ENCODE measurements at places on chromosomes 7 and 10. TPM values are rescaled to one million over a fixed set of nuclear protein-coding genes. Genes with fewer than 3 reads are reported as not detected.

DNA sequence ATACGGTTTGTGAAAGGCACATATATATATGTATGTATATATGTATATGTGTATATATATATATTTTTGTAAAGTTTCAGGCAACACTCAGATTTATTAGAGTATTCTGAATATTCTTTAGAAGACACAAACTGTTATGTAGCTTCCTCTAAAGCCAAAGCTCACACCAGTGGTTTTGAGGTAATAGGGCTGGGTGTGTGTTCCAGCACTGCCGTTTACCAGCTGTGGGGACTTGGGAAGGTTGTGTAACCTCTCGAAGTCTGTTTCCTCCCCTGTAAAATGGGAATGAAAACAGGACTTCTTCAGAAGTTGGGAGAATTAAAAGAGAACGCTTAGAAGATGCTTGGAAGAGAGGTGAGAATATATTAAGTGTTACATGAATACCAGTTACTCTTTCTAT is 94.8 kb downstream of the PRPF18 start:
- H3K27ac ChIP-seq = no peak overlapping the region
- H3K4me3 ChIP-seq = no peak overlapping the region
- no peak for DNase-seq
- peaks cover 36% of the 10 kb centered on the region for H3K4me1 ChIP-seq
- H3K36me3 ChIP-seq = peaks cover 23% of the 10 kb centered on the region
- H3K27me3 ChIP-seq = no peaks in the 10 kb centered on the region

GRCh38 chr7:81665236-81665635 is 104.6 kb downstream of the HGF start:
- H3K4me1 ChIP-seq = no peaks in the 10 kb centered on the region
- H3K36me3 ChIP-seq = no peaks in the 10 kb centered on the region
- DNase-seq = no peak
- H3K4me3 ChIP-seq = no peak overlapping the region
- H3K27me3 ChIP-seq = no peaks in the 10 kb centered on the region

- H3K36me3 ChIP-seq = peaks cover 50% of the 10 kb centered on the region
- no peak overlapping the region for H3K4me3 ChIP-seq
- H3K4me1 ChIP-seq = peaks cover 7% of the 10 kb centered on the region
- no peaks in the 10 kb centered on the region for H3K27me3 ChIP-seq
- H3K27ac ChIP-seq = no peak overlapping the region
Observed at GRCh38 chr7:129657363-129657762, 45.8 kb downstream of the NRF1 start.

DNA sequence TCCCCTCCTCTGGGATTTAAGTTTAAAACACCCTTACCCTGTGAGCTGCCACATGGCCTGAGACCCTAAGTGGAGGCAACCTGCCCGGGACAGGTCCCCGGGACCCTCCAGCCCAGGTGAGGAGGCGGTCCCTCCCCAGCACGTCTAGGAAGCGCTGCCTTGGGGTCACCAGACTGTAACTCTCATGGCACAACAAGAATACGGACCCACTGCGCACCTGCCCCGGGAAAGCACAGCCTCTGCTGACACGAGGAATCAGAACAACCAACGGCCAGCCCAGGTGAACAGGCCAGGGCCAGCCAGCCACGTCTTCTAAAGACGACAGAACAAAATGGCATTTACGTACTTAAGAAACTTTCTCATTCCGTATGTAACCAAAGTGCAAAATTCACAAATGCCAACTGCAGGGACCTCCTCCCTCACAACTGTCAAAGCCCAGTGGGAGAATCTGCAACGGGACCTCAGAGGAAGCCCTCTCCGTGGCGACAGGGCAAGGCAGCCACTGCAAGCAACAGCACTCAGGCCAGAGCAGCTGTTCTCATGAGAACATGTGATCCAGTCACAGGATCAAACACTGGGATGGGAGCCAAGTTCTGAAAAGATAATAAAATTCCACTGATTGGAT is 208.4 kb downstream of the DIP2C start:
- H3K27me3 ChIP-seq = no peaks in the 10 kb centered on the region
- peak overlapping the region; percentile 93 for H3K27ac ChIP-seq
- peaks cover 71% of the 10 kb centered on the region for H3K4me1 ChIP-seq
- no peaks in the 10 kb centered on the region for H3K36me3 ChIP-seq

The ITIH5 gene
- 68.1 TPM for total RNA-seq

Measured in esophagus muscularis mucosa (tissue), 4 donors.